Central memory CD4-positive, alpha-beta T cell (primary cell): ENCODE measurements at places on chromosomes 11 and 22.

DNA sequence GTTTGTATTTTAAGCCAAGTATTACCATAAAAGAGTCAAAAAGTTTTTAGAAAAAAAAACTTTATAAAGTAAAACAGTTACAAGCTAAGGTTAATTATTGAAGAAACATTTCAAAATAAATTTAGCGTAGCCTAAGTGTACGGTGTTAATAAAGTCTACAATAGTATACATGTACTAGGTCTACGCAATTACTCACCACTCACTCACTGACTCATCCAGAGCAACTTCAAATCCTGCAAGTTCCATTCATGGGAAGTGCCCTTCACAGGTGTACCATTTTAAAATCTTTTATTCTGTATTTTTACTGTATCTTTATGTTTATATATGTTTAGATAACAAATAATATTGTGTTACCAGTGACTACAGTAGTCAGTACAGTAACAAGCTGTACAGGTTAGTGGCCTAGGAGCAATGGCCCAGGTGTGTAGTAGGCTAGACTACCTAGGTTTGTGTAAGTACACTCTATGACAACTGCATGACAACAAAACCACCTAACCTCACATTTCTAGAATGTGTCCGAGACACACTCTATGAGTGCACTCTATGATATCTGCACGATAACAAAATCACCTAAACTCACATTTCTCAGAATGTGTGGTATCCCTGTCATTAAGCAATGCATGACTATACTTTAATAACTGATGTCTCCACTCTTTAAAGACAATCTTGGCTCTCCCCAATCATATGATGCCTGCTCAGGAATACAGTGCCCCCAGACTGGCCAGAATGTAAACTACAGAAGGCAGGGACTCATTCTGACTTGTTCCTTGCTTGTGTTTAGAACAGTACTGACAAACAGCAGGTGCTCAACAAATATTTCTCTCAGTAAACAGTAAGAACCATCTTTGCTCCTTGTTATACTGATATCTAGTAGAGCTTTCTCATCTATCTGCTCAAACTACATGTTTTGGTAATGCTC, 21.2 kb downstream of the KMT5B start:
- no peak for DNase-seq

GRCh38 chr11:95228081-95228749, 2.8 kb downstream of the SESN3 start:
- no peak for DNase-seq

GRCh38 chr11:134640971-134641968, 229.2 kb upstream of the B3GAT1 start:
- no peak for DNase-seq

DNA sequence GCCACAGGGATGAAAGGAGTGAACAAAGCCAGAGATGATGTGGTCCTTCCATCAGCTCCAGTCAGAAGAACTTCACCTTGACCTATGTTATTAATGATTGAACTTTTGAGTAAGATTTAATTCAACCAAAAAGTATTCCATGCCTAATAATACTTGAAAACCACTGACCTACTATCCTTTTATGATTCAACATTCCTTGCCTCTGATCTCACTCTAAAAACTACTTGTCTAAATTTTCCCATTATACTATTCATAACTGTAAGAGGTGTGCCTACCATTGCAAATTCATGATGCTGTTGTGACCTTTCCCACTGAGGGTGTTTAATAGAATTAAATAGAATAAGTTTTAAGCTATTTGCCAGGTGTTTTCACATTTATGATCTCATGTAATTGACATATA, 164.7 kb upstream of the GUCY1A2 start:
- no peak for DNase-seq

- DNase-seq, result no peak
These were observed 514.7 kb downstream of the CNTN5 start for GRCh38 chr11:99535406-99535805.

- DNase-seq, result no peak
These were observed 15.8 kb downstream of the ACAT1 start for GRCh38 chr11:108137212-108137611.

GRCh38 chr11:9049959-9050358, 41.4 kb downstream of the SCUBE2 start:
- DNase-seq, result no peak

GRCh38 chr11:114280696-114281095, 15.5 kb upstream of the NNMT start:
- no peak for DNase-seq

DNA sequence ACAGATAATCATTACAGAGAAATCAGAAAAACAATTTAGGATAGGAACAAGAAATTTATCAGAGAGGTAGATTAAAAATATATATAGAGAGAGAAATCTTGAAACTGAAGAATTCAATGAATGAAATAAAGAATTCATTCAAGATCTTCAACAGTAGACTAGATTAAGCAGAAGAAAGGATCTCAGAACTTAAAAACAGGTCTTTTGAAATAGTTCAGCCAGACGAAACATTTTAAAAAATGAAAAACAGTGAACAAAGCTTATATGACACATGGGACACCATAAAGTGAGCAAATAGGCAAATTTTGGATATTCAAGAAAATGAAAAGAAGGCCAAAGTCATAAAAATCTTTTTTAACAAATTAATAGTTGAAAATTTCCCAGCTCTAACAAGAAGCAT, 138.8 kb downstream of the CASP12 start:
- no peak for DNase-seq

- no peak for DNase-seq
These were observed 22.6 kb downstream of the FADD start for GRCh38 chr11:70225681-70226177.

DNA sequence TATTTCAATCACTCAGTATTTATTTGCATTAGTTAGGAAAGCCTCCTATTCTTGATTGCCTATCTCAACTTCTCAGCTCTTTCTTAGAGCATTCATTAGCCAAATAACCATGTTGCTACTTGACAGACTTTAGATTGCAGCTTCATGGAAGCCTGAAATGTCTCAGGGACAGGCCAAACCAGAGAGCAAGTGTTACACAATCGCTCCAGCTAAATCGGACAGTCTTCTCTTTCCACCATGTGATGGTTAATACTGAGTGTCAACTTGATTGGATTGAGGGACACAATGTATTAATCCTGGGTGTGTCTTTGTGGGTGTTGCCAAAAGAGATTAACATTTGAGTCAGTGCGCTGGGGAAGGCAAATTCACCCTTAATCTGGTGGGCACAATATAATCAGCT, 106.5 kb upstream of the DRD2 start:
- no peak for DNase-seq

- no peak for DNase-seq
These were observed 54.1 kb upstream of the ARHGAP20 start for GRCh38 chr11:110766316-110766715.

DNA sequence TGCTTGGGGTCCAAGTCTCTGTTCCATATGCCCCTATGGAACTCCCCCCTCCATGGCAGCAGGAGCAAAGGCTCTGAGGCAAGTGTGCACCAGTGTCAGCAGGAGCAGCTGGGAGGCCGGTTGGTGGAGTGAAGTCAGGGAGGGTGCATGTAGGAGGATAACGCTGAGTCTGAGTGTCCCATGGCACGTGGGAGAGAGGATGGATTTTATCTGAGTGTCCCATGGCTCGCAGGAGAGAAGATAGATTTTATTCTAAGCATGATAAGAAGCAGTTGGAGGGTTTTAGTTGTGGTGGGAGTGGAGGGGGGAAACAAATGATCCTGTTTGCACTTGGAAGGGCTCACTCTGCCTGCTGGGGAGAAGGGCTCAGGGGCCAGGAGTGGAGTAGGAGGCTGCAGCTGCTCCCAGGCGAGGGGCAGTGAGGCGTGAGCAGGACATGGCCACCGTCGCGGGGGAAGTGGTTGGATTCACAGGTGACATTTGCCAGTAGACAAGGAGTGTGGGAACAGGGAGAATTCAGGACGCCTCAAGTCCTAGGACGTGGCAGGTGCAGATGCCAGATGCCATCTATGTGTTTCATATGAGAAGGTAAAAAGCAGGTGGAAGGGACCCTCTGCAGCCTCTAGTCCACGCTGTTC, 33.6 kb upstream of the PARVG start:
- DNase-seq, result no peak

- DNase-seq, result no peak
These were observed 34.8 kb upstream of the CCDC34 start for GRCh38 chr11:27397624-27398399.

DNA sequence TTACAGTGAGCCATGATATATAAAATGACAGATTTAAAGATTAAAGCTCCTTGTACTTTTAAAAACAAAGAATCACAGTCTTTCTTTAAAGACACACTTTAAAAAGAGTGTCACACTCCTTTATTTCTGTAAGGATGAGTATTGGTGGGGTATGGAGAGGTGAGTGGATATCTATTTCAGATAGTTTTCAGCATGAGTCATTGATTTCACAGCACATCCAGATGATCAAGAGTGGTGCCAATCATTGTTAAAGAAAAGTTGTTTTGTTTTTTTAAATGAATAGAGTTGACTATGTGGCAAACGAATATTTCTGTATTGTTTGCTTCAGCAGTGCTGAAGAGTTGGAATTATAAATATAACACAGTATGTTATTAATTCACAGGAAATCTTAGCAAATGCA, 52.5 kb downstream of the FAR1 start:
- no peak for DNase-seq
